Memory B cell (primary cell): ENCODE measurements at places on chromosomes 16 and 17.

DNA sequence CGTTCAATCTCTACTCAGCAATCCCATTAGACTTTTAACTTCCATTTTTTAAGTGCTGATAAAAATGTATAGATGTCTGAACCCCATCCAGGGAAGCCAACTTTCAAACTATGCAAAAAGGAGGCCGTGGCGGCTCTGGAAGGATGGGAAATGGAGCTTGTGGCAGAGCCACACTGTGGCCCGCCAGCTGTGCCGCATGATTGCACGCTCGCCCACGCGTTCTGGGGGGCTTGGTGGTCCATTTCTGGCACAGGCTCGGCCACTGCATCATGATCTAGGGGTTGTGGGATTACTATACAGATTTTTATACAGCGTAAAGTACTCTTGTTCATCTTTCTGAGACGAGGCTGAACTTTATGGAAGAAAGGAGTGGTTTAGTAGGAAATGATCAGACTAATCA is 57.6 kb downstream of the FOXL1 start:
- no peak for DNase-seq

- no peak for DNase-seq
Observed at GRCh38 chr16:51577621-51578303, 426.7 kb upstream of the SALL1 start.

- no peak for DNase-seq
Observed at GRCh38 chr17:50201276-50201854, at the start of gene COL1A1. Gene COL1A1 (minus strand): TSS chr17:50201631. CDS start chr17:50201513, 118 bp downstream.

- no peak for DNase-seq
Observed at GRCh38 chr16:668519-669171, 713 bp downstream of the RHOT2 start.

GRCh38 chr17:22512057-22512456 is 819.7 kb downstream of the KCNJ18 start:
- no peak for DNase-seq

- DNase-seq: peak; percentile 89
Observed at GRCh38 chr16:85898521-85899442, at the start of gene IRF8. Gene IRF8 (plus strand): TSS chr16:85899162. CDS start chr16:85903016, 3,854 bp downstream.

- no peak for DNase-seq
Observed at GRCh38 chr17:5562661-5563360, 21.5 kb downstream of the NLRP1 start.

- DNase-seq: no peak
Observed at GRCh38 chr17:45371414-45372324, 54.8 kb upstream of the MAP3K14 start.

- DNase-seq: no peak
Observed at GRCh38 chr16:88431651-88432050, 21.4 kb upstream of the ZFPM1 start.

- no peak for DNase-seq
Observed at GRCh38 chr17:76446449-76447231, 6.3 kb downstream of the UBE2O start.

- DNase-seq: no peak
Observed at GRCh38 chr16:31451681-31452351, 7.5 kb upstream of the ARMC5 start.

- no peak for DNase-seq
Observed at GRCh38 chr16:661184-661821, 6.6 kb upstream of the RHOT2 start.

GRCh38 chr17:82884341-82884969 is 44.6 kb upstream of the ZNF750 start:
- no peak for DNase-seq

GRCh38 chr16:293043-293775 is 10.2 kb downstream of the PDIA2 start:
- no peak for DNase-seq

DNA sequence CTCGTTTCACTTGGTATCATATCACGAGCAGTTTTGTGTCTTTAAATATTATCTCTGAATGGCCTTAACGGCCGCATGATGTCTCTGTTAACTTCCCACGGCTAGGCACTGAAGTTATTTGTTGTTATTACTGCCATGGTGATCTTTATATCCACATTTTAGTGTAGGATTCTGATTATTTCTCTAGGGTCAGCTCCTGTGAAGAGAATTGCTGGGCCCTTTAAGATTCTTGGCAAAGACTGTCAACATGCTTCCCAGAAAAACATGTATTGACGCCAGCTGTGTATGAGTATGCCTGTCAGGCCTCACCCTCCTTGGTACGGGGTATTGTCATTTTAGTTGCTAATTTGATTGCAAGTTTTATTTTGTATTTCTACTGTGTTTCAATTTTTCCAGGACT is 263.5 kb downstream of the SNX29 start:
- DNase-seq: no peak

GRCh38 chr17:82816358-82816757 is 23.5 kb downstream of the ZNF750 start:
- DNase-seq: no peak

- DNase-seq: no peak
Observed at GRCh38 chr17:17453088-17453487, 23.7 kb upstream of the MED9 start.

DNA sequence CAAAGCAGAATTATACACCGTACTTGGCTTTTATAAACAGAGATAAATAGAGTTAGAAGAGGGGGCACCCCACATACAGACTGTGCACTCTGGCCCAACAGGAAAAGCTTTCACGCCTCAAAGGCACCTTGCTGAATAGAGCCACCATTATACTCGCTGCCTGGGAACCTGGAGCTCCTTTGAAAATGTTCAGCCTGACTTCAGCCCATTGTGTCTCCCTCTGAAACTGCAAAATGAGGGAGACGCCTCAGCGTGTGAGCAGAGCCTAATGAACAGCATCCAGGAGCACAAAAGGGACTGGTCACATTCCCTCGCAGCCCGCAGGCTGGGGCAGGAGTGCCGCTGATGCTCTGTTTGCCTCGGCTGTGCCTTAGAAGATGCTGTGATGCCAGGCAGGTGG is 46.3 kb downstream of the ABCC12 start:
- DNase-seq: no peak

DNA sequence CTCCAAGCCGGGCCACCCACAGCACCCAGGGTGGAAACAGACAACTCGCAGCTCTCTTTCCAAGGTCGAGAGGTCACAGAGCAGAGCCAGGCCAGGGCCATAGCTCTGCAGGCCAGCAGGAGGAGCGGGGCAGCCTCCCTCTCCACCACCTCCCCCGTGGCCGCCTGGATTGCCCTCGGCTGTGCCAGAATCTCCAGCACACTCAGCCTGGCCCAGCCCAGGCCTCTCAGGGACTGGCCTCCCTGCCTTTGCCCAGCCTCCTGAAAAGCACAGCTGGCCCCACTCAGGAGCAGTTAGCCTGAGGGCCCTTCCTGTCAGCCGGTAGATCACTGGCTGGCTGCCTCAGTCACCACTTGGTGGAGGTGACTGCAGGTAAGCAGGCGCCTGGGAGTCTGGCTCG is 85.8 kb upstream of the SEC14L1 start:
- no peak for DNase-seq

DNA sequence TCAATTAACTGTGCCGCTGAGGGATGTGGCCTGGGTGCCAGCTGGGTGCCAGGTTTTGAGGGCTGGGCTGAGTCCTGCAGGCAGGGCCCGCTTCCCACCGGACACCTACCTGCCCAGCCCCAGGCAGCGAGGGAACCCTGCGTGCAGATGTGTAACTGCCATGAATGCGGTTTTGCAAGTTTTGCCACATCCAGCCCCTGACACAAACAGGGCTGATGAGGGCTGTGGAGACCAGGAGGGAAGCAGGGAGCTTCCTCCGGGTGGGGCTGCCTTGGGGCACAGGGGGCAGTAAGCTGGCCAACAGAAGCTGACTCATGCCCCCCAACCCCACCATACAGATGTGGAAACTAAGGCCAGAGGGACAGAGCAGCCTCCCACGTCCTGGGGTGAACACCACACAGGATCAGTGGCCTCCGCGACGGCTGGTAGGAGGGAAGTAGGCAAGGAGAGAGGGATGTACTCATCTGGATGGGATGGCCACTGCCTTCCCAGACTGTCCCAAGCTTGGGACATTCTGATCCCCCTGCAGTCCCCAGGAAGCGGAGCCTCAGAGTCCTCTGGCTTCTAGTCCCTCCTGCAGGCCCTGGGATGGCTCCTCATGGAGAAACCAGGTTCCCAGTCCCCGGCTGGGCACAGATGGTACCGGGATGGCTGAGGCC is 1.6 kb downstream of the UBALD1 start:
- no peak for DNase-seq

- DNase-seq: no peak
Observed at GRCh38 chr16:26456074-26456473, 610.7 kb upstream of the C16orf82 start.

GRCh38 chr17:82019690-82020571 is 2.7 kb downstream of the CENPX start:
- peak; percentile 58 for DNase-seq

DNA sequence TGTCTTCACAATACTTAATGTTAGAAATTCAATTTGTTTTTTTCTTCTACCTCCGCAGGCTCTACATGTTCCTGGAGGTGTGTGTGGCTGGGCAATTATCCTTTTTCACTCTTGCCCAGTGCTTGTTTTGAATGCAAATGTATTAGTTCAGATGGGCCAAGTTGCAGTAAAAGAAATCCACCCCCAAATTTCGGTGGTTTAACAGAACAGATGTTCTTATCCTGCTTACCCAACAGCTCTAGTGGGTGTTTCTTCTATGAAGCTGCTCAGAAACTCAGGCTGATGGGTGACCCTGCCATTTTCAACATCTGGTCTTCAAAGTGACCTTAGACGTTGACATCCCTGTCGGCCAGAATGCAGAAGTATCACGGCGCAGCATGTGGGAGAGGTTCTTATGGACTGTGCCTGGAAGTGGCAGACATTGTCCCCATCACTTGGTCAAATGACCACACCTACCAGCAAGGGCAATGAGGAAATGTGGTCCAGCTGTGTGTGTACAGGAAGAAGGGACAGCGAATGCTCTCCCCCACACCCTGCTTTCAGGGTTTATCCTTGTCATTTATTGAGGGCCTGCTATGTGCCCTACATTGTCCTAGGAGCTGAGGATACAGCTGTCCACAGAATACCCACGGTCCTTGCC is 157.3 kb downstream of the CDH13 start:
- no peak for DNase-seq

GRCh38 chr16:76190057-76190456 is 87.1 kb upstream of the CNTNAP4 start:
- no peak for DNase-seq
